ENCODE measurements at places on chromosomes 6 and 20.
A peak's percentile ranks its signal among the peaks of the same experiment; 100 is the strongest.

DNA sequence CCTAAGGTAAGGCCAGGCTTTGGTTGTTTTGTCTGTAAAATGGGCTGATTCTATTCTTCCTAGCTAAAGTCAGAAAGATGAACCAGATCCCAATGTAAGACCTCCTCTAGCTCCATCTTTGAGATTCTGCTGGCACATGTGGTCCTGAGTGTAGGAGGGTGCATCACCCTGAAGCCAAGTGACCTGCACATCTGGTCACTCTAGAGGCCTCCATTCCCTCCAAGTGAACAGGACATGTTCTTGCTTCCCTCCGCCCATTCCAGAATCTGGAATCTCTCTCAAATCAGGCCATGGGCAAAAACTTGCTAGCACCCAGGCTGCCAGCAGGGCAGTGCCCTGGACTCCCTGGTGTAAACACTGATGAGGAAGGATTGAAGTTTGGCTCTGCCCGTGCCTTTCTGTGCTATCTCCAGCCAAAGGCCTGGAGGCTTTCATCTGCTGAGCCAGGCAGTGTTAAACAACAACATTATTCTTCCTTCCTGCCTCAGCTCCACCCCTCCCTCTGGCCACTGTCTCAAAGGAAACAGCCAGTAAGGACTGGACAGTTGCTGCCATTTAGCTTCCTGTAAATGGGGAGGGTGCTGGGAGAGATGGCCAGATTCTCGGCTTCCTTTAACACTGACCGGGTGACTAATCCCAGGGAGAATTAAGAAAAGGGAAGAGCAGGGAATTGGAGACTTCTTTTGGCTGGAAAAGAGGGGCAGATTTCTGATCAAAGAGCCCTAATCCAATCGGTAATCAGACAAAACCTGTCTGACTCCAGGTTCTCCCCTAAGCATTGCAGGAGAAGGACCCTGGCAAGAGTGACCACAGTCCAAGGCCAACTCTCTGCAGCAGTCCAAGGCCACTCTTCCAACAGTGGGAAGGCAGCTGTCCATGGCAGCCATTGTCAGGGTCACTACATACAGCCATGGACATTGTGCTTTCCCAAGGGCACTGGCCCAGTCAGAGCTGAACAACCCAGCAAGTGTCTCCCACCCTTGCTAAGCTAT lies 19.5 kb upstream of the ADGRF1 start:
- no peak for DNase-seq

- DNase-seq: no peak
Observed at GRCh38 chr6:74431873-74432580, 736.0 kb downstream of the CD109 start.

DNA sequence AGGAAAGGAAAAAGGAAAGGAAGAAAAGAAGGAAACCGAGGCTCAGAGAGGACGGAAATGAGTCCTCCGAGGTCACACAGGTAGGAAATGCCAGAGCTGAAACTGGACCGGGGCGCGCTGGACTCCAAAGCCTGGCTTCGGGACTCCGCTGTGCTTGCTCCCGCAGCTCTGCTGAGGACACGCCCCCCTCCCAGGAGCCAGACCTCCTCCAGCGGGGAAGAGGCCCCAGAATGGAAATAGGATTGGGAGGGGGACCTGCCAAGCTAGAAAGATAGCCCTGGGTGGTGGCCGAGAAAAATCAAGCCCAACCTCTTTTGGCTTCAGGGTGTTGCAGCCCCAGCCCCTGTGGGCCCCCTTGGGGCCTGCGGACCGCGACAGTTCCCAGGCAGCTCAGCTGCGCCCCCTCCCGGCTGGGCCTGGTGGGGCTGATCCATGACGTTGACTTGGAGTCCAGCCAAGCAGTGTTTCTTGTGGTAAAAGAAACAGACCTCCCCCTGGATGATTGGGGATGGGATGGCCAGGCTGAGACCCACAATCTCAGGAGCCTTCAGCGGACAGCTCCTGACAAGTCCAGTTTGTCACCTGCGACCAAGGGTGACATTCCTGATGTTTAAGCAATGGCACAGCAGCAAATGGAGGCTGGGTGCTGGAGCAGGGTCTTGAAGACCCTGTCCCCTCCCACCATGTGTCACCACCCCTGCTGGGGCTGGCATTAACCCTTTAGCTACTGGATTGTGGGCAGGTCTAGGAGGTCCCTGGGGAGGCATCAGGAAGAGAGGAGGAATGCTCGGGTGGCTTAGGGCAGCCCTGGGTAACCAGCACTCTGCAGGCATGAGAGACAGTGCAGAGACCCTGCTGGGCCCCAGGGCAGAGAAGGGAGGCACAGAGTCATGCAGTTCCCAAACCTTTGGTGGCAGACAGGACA lies 55.4 kb downstream of the RIPOR3 start:
- peak; percentile 54 for DNase-seq

GRCh38 chr6:149895048-149895590 lies 2.8 kb downstream of the RAET1E start:
- DNase-seq: no peak

- no peak for DNase-seq
Observed at GRCh38 chr20:57133926-57134650, 132.4 kb downstream of the BMP7 start.

GRCh38 chr6:133891149-133891926 lies 2.4 kb downstream of the TCF21 start:
- DNase-seq: no peak

GRCh38 chr20:63330940-63331339 lies 30.2 kb downstream of the CHRNA4 start:
- DNase-seq: no peak

DNA sequence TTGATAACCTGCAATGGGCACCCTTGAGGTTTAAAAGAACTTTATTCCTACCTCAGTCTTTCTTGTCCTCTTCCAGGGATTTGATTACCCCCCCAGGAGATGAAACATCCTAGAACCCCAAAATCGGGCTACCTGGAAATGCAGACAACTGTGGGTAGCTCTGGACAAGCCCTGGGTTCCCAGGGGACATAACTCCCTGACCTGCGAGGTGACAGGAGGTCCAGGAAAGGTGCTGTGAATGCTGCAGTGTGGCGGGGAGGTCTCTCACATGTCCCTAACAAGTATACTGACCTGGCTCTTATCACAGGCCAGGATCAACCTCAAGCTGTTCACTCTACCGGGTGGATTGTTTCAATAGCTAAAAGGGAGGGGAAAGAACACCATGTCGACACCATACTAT lies 11.6 kb downstream of the JAG1 start:
- no peak for DNase-seq

GRCh38 chr6:38350220-38350619 lies 289.5 kb downstream of the BTBD9 start:
- DNase-seq: no peak

DNA sequence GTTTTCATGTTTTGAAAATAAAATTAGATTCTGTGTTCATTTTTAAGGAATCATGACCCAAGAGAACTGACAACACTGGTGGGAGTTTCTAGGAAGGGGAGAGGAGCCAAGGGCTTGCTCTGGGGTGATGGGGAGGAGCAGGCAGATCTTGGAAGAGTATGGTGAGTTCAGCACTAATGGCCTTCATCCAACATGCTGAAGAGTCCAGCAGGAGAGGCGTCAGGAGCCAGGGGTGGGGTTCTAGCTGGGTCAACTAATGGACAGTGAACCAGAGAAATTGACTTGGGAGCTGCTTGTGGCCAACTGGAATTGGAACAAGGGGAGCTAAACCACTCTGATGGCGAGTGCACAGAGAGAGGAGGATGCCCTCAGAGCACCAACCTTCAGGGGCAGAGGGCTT lies 107.1 kb downstream of the MRPL14 start:
- DNase-seq: no peak

GRCh38 chr6:83193747-83194566 lies 800 bp downstream of the RWDD2A start:
- DNase-seq: no peak

DNA sequence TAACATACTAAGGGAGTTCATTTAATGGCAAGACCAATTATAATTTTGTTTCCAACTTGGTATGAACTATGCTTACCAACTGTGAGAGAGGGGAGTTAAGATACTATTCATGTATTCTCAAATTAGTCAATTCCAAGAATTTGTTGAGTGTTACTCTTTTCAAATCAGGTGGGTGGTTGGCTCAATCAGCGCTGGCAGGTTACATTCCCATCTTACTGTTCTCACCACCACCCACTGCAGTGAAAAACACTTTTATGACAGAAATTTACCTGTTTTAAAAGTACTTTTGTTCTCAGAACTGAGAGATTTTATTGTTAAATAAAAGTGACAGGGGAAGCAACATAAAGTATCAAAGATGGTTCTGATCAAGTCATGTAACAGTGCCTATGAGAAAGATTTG lies 642.0 kb downstream of the PRKN start:
- DNase-seq: no peak

DNA sequence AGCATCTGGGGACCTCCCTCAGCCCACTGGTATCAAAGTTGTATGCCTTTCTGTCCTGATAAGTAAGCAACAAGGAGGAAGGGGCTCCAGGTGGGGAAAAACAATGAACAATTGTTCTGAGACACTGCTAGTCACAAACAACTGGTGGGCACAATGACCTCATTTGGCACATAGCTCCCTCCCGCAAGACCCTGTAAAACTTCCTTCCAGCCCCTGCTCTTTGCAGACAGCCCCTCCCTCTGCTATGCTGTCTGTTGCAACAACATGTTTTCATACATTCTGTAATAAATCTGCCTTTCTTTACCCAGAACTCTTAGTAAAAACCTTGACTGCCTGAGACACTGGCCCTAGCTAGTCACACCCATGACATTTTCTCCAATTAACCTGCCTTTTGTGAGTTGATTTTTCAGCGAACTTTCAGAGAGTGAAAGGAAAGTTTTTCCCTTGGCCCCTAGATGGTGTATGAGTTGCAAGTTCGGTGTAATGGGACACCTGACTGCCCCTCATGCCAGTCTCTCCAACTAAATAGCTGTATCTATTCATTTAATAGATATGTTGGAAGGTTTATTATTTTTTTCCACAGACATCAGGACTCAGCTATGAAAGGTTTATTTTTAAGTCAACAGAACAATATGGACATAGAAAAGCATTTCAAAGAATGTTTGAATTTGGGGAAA lies 142.3 kb upstream of the SLC22A16 start:
- no peak for DNase-seq

- no peak for DNase-seq
Observed at GRCh38 chr20:29408034-29408695, 1849.3 kb upstream of the DEFB115 start.

- DNase-seq: no peak
Observed at GRCh38 chr20:24747881-24748595, 201.0 kb upstream of the CST7 start.

GRCh38 chr6:151881231-151881630 lies 73.7 kb downstream of the ESR1 start:
- DNase-seq: no peak

DNA sequence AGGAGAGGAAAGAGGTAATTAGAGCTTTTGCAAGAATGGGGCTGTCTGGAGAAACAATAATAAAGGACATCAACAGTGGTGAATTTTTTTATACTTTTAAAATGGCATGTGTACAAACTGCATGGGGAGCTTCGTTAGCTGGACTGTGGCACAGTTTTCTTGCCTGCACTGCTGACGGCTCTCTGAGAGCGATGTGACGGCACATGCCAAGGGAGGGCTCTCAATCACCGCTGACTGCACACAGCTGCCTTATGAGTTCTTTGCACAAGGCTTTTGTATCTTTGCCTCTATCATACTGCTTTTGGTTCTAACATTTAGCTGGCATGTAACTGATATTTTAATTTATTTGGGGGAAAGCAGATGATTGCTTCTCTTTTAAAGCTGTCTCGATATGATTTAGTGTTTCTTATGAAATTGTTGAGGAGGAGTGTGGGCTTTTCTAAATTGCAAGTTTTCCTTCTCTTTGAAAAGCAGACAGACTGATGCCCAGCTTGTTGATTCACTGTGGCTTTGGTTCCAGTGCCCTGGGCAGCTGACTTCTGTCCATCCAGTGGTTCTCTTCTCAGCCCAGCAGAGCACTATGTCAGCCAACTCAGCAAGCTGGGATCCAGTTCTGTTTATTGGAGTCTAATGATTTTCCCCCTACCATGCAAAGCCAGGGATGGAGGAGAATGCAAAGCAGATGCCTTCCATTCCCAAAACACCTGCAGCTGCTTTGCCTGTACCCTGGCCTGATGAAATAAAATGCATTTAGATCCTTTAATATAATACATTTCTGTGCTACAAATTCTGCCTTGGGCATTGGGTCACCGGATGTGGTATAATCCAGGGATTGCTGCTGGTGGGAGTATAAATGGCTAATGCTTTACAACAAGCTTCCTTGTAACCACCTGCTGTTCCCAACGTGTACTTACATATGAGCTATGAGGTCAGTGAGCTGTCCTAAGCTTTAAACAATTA lies 323.9 kb downstream of the ZFAND3 start:
- no peak for DNase-seq

- DNase-seq: no peak
Observed at GRCh38 chr6:164168595-164168994, 754.1 kb downstream of the QKI start.

DNA sequence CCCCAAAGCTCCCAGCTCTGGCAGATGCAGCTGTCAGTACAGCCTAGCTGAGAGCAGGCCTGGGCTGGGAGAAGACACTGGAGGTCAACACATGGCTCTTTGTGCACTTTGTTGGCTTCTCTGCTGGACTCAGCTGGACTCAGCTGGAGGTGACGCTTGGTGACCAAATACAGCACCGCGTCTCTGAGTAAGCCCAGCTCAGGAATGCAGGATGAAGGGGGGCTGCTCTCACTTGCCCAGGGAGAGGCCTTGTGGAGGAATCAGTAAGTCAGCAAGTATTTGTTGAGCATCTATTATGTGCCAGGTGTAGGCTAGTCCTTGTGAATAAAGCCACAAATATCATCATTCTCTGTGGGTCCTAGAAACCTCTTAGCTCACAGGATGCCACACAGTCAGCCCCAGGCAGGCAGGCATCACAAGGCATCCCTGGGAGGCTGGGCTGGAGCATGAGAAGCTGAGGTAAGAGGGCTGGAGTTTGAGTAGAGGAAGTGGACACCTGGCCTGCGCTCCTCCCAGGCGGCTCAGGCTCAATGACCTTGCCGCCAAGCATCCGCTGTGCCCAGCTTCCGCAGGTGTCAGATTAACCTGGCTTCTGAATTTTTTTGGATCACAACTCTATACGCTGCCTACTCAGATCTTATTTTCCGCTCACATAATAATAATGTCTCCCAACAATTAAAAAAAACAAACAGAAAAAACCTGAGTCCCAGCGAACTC lies 95.4 kb downstream of the TMEM170B start:
- DNase-seq: no peak

DNA sequence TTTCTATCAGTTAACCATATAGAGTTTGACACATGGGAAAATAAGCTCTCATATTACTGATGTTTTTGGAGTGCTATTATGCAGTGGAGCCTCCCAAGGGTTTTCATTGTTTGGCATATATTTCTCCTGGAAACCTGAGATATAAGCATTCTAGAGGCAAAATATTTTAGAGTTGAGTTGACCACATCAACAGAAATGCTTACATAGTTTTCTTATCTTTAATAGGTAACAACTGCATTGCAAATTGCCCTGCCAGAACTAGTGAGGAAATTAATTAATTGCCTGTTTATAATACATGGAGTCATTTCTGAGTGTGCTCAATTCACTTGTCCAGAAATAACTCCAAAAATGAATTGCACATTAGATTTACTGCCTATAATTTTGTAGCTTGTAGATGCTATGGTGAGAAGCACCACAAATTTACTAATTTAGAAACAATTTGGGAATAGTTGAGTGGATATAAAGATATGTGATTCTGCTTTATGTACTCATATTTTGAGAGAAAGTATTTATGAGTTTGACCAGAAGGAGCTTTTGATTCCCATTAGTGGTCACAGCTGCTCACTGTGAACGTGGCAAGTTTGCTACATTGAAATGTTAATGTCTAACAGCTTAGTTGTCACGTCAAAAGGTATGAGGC lies 288.7 kb downstream of the CD109 start:
- DNase-seq: no peak
